Activated naive CD4-positive, alpha-beta T cell treated with anti-CD3 and anti-CD28 coated beads, Interleukin-2, amount 10 ng/mL, durations not matched to agents 7 days and 5 days (primary cell): ENCODE measurements at places on chromosomes 3 and 15.

DNA sequence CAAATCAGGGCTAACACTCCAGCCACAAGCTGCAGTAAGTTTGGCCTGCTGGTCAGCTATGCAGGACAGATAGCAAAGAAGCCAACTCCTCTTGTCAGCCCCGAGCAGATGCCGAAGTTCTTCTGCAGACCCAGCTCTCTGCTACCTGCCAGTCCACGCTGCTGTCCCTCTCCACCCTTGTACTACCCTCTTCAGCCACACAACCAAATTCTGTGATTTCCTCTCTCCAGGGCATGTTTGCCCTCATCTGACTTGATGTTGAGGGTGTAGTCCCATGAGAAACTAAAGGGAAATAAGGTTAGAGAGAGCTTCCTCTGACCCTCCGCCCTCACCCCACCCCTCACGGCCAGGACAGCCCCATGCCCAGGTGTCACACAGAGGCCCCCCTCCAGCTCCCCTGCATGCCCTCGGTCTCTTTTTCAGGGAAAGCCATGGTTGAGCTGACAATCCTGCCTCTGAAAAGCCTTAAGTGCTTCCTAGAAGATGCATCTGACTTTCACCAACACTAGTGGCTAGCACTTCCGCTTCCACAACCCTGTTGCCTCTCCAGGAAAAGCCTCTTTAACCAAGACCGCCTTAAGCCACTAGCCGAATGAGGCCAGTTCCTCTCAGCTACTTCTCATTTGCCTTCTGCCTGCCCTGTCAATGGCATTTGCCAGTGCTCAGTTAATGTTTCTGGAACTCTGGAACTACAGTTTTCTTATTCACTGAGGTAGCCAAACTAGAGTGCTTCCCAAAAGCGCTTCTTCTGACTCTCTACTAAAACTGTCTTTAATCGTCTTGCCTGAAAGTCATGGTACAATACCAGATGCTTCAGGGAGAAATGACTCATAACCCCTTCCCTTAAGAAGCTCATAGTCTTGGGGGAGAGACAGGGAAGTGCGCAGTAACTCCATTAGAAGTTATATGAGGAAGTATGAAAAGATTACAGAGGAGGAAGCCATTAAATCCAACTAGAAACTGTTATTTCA, 300.4 kb upstream of the STT3B start:
- H3K27ac ChIP-seq, result peak overlapping the region; percentile 64
- no peak for DNase-seq
- no peak overlapping the region for H3K4me3 ChIP-seq
- H3K36me3 ChIP-seq, result peaks cover 21% of the 10 kb centered on the region
- peaks cover 69% of the 10 kb centered on the region for H3K4me1 ChIP-seq

DNA sequence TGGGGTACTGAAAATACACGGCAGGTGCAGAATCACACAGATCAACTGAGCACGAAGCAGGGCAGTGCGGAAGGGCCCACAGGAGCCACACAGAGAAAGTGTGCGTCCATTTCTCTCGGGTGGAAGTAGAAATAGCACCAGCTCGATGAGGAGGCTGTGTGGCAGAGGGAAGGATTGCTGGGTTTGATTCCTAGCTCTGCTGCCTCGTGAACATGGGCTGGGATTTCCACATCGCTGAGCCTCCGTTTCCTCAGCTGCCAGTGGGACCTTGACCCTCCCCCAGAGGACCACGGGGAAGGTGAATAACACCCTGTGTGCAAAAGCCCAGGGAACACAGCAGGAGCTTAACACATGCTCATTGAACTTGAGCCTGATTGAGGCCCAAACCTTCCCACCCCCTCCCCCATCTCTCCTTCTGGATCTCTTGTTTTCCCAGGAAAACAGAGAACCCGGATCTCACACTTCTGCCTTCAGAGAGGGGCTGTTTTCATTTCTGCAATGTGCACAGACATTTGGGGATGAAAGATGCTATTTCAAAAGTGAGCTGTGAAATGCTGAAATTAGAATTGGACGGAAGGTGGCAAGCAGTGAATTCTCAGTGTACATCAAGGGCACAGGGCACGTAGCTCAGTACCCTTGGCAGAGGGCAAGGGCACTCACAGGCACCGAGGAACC, 38.4 kb downstream of the ABTB1 start:
- no peak overlapping the region for H3K27ac ChIP-seq
- peaks cover 13% of the 10 kb centered on the region for H3K27me3 ChIP-seq
- no peak for DNase-seq
- no peak overlapping the region for H3K4me3 ChIP-seq
- H3K36me3 ChIP-seq, result no peaks in the 10 kb centered on the region

- no peaks in the 10 kb centered on the region for H3K36me3 ChIP-seq
- no peak overlapping the region for H3K4me3 ChIP-seq
- H3K4me1 ChIP-seq, result no peaks in the 10 kb centered on the region
- no peak for DNase-seq
- H3K27ac ChIP-seq, result no peak overlapping the region
- no peaks in the 10 kb centered on the region for H3K27me3 ChIP-seq
Observed at GRCh38 chr3:140341817-140342403, 336.0 kb upstream of the TRIM42 start.

DNA sequence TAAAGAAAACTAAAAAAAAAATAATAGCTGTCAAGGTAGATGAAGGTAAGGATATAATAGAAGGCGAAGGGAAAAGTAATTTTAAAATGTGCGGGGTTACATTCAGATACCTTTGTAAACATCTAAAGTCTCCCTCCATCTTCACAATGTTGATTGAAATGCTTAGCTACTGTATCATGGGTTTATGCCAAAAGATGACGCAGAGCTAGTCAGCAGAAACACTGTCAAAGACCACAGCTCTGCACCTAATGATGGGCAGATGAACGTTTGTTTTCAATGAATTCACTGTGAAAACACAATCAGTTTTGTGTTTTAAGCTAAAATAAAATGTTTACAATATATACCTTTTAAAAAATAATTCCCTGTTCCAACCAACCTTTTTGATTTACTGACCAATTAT, 61.2 kb downstream of the RFTN1 start:
- H3K27me3 ChIP-seq, result no peaks in the 10 kb centered on the region
- H3K36me3 ChIP-seq, result peaks cover 47% of the 10 kb centered on the region
- no peak overlapping the region for H3K4me3 ChIP-seq
- no peak overlapping the region for H3K27ac ChIP-seq
- H3K4me1 ChIP-seq, result peaks cover 7% of the 10 kb centered on the region
- no peak for DNase-seq

GRCh38 chr15:90512276-90512675, 17.4 kb upstream of the CRTC3 start:
- no peak for DNase-seq
- H3K36me3 ChIP-seq, result peaks cover 13% of the 10 kb centered on the region
- H3K27ac ChIP-seq, result no peak overlapping the region

- peaks cover 6% of the 10 kb centered on the region for H3K4me1 ChIP-seq
- no peaks in the 10 kb centered on the region for H3K27me3 ChIP-seq
- H3K36me3 ChIP-seq, result peaks cover 53% of the 10 kb centered on the region
- H3K4me3 ChIP-seq, result no peak overlapping the region
Observed at GRCh38 chr3:28267984-28268849, 26.8 kb downstream of the CMC1 start.

DNA sequence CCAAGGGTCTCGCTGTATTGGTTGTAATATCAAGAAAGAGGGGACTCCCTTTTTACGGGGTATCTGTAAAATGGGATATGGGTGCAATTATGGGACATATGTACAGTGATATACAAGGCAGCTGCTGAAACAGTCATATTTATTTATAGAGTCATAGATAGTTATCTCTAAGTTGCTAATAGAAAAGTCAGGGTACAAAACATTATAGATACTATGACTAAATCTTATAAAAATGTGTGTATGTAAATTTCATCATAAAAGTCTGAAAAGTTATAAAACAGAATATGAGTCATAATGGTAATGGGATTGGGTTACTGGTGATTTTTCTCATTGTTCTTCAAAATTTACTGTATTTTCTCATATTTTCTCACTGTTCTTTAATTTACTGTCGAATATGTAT, 344.9 kb upstream of the SLCO3A1 start:
- H3K4me1 ChIP-seq, result no peaks in the 10 kb centered on the region
- peaks cover 3% of the 10 kb centered on the region for H3K27me3 ChIP-seq
- no peak for DNase-seq
- peaks cover 10% of the 10 kb centered on the region for H3K36me3 ChIP-seq

- no peaks in the 10 kb centered on the region for H3K27me3 ChIP-seq
- DNase-seq, result no peak
- H3K4me3 ChIP-seq, result no peak overlapping the region
- no peaks in the 10 kb centered on the region for H3K36me3 ChIP-seq
Observed at GRCh38 chr3:24661175-24661584, 166.5 kb upstream of the THRB start.

DNA sequence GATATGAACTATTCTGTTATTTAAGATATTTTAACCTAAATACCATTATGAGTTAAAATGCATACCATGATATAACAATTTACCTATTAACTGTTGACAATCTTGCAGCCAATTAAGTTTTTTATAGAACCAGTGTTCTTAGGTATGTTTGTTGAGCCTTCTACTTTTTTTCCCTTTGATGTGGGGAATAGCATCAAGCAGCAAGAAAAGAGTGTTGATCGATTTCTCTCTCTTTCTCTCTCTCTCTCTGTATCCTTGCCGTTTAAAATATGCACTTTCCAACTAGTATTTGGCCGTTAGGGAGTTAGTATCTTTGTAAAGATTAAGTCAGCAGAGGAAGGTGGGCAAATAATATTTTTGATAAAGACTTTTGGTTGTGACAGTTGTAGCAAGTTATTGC, 5.9 kb downstream of the CHD2 start:
- peaks cover 70% of the 10 kb centered on the region for H3K36me3 ChIP-seq
- DNase-seq, result no peak
- peaks cover 67% of the 10 kb centered on the region for H3K4me1 ChIP-seq
- H3K27ac ChIP-seq, result peak overlapping the region; percentile 100
- H3K27me3 ChIP-seq, result no peaks in the 10 kb centered on the region

DNA sequence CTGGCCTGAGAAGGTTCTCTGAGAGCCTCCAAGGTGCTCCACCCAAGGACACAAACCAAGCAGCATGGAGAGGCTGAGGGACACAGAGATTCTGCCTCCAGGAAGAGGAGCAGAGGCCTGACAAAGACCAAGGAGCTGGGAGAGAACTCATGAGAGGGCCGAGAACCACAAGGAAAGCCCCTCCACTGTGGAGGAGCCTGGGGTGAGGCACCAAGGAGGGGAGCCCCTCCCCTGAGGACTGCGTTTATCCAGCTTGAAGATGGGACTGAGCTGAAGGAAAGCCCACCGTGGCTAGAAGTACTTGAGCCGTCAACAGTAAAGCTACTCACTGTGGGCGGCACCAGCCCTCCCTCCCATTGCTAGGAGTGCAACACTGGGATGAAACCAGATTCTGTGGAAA, 63.1 kb upstream of the MEF2A start:
- H3K4me3 ChIP-seq, result no peak overlapping the region
- H3K27me3 ChIP-seq, result peaks cover 14% of the 10 kb centered on the region
- no peak overlapping the region for H3K27ac ChIP-seq
- H3K4me1 ChIP-seq, result peaks cover 41% of the 10 kb centered on the region

- no peak overlapping the region for H3K4me3 ChIP-seq
- no peak overlapping the region for H3K27ac ChIP-seq
- peaks cover 29% of the 10 kb centered on the region for H3K36me3 ChIP-seq
- no peak for DNase-seq
- H3K27me3 ChIP-seq, result no peaks in the 10 kb centered on the region
- peaks cover 5% of the 10 kb centered on the region for H3K4me1 ChIP-seq
Observed at GRCh38 chr15:22850055-22850454, 11.6 kb downstream of the NIPA2 start.

- no peak for DNase-seq
- H3K4me1 ChIP-seq, result peaks cover 18% of the 10 kb centered on the region
- no peaks in the 10 kb centered on the region for H3K36me3 ChIP-seq
- H3K4me3 ChIP-seq, result no peak overlapping the region
Observed at GRCh38 chr3:23036728-23037127, 166.4 kb upstream of the UBE2E2 start.

GRCh38 chr3:46931631-46932331, 44.8 kb downstream of the CCDC12 start:
- H3K27ac ChIP-seq, result peak overlapping the region; percentile 57
- no peaks in the 10 kb centered on the region for H3K27me3 ChIP-seq
- no peak overlapping the region for H3K4me3 ChIP-seq
- peaks cover 70% of the 10 kb centered on the region for H3K4me1 ChIP-seq

- no peak overlapping the region for H3K27ac ChIP-seq
- no peaks in the 10 kb centered on the region for H3K27me3 ChIP-seq
- no peaks in the 10 kb centered on the region for H3K36me3 ChIP-seq
- DNase-seq, result no peak
- no peak overlapping the region for H3K4me3 ChIP-seq
- no peaks in the 10 kb centered on the region for H3K4me1 ChIP-seq
Observed at GRCh38 chr3:145639003-145639606, 521.9 kb downstream of the PLOD2 start.

DNA sequence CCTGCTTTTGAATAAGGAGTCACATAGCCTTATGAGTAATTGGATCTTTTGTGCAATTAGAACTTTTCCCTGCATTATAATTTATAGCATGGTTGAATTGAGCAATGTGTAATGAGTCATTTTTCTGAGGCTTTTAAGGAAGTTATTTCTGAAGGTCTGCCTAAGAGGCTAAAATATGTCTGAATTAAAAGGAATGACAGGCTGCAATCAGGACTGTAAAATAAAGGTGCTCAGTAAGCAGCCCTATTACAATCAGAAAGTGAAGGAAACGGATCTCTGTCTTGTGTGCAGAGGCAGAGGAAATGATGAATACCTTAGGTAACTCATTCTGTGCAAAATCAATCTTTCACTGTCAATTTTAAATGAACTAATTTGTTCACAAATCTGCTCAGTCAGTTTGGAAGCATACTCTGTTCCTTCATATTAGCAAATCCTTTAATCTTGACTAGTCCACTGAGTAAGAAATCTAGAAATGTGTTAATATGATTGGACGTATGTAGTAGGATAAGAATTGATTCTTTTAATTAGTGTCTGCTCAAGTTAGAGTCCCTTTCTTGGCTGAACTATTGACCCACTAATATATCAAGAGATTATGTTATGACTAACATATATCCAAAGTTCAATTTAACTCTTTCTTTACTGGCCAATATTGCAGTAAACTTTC, 290.1 kb downstream of the ZIC1 start:
- no peak overlapping the region for H3K27ac ChIP-seq
- no peaks in the 10 kb centered on the region for H3K4me1 ChIP-seq
- no peak overlapping the region for H3K4me3 ChIP-seq
- no peaks in the 10 kb centered on the region for H3K27me3 ChIP-seq
- no peak for DNase-seq
- H3K36me3 ChIP-seq, result no peaks in the 10 kb centered on the region

DNA sequence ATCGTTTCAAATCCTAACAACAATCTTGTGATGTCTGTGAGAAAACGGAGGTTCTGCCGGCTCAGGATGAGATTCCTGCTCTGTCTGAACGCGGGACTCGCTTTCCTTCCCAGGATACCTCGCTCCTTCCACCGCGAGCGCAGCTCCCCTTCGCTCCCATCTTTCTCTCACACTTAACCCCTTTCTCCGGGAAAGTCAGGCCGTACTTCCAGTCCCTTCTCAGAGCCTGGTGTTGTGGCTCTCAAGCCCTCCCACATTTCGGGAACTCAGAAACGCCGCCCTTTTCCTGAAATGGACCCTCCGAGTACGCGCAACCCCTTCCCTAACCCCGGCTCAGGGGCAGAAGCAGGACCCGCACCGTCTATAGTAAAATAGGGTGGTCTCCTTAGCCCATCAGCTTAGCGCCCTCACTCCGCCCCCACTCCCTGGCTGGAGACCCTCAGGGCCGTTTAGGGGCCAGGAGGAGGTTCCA, 378 bp upstream of the FEM1B start:
- H3K36me3 ChIP-seq, result peaks cover 21% of the 10 kb centered on the region
- DNase-seq, result no peak
- peaks cover 5% of the 10 kb centered on the region for H3K27me3 ChIP-seq
- peak overlapping the region; percentile 96 for H3K27ac ChIP-seq
- H3K4me3 ChIP-seq, result peak overlapping the region; percentile 99

- H3K4me3 ChIP-seq, result no peak overlapping the region
- H3K36me3 ChIP-seq, result no peaks in the 10 kb centered on the region
- no peaks in the 10 kb centered on the region for H3K27me3 ChIP-seq
- no peak for DNase-seq
- no peaks in the 10 kb centered on the region for H3K4me1 ChIP-seq
Observed at GRCh38 chr3:178267158-178267844, 268.9 kb upstream of the KCNMB2 start.
